ENCODE measurements at places on chromosomes 12 and 14.

DNA sequence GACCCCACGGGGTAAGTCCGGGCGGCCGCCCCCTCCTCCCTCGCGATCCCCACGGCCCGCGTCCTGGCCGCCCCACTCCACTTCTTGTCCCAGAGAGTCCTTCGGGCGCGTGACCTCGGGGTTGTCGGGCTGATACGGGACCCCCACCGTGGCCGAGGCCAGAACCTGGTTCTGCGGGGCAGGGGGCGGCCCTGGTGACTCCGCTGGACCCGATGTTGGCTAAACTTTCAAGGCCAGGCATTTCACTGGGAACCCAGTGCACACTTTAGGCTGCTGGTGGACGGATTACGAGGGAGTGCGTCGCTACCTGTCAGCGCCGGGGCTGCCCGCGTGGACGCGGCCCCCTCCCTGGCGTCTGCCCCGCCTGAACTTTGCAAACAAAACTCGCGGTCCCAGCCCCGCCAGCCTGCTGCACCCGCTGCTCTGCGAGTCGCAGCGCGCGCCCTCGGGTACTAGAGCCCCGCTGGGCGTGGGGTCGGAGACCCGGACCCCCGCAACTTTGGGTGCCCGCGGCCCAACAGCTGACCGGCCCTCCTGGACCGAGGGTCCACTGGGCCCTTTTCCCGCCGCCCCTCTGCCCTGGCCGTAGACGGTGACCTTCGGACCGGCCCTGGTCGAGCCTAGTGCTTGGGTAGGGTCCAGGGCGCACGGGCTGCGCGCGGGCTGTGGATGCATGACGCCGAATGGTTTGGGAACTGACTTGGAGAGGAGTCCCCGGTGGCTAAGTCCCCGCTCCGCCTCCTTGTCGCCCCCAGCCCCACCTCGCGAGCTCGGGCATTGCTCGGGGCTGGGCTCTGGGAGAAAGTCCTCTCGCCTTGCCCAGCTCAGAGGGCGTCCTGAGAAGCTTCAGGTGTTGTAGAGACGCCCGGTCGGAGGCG lies 624 bp downstream of the RIN3 start:
- DNase-seq: peak; percentile 53

DNA sequence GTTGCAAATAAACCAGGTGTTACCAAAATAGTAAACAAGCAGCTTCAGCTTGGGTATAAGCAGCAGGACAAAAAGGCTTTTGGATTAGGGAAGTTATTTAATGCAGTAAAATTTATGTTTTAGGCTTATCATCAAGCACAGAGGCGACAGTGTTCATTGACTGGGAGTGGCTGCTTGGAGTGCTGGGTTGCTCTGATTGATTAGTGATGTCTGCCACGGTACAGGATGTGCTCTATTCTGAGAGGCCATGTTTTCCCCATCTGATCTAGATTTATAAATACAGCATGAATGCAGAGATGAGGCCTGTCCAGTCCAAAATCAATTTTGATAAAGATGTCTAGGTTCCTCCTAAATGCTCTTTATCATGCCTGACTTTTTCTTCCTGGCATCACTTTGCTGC lies 83.5 kb downstream of the MAP1LC3B2 start:
- DNase-seq: no peak

DNA sequence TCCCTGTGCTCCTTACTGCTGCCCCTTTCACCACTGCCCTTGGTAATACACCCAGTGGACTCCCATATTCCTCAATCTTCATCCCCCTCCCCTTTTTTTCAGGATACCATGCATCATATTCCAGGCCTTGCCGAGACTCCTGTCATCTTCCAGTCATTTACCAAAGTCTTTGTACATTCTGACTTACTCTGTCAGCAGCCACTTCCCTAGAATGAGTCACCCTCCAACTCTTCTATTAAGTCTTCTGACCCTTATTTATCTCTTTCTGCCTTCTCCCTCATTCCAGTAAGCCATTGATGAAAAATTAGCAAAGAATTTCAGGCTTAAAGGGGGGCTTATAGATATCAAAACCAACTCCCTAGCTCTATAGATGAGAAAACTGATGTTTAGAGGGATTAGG lies 128.0 kb downstream of the STXBP6 start:
- peak; percentile 43 for DNase-seq

GRCh38 chr12:124640056-124640455 lies 72.6 kb upstream of the NCOR2 start:
- DNase-seq: peak; percentile 29

DNA sequence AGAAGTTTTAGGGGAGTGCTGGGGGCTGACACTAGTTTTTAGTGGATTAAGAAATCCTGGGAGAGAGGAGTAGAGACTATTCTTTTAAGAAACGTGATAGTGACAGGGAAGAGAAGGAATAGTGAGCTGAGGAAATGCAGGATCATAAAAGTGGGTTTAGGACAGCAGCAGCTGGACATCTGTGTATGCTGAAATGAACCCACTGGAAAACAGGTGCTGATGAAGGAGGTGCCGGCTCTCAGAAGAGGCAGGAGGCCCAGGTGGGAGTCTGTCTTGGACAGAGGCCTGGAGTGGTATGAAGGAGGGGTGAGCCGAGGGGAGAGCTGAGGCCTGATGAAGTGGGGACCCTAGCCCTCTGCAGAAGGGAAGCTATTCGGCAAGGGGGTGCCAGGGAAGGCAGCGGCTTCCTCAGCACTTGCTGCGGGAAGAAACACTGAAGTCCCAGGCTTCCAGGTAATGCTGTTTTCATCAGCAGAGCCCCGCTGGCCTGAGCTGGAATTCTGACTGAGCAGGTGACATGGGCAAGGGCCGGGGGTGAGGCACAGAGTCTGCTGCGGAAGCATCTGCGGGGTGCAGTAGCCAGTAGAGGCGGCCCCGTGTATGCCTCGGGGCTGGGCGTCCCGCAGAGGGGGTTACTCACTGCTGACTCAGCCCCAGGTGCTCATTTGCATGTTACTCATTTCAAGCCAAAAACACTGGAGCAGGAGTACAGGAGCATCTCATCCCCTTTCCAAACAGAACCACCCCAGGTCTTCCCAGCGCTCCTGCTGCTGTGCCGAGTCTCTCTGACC lies 89.7 kb downstream of the TMCC3 start:
- no peak for DNase-seq

DNA sequence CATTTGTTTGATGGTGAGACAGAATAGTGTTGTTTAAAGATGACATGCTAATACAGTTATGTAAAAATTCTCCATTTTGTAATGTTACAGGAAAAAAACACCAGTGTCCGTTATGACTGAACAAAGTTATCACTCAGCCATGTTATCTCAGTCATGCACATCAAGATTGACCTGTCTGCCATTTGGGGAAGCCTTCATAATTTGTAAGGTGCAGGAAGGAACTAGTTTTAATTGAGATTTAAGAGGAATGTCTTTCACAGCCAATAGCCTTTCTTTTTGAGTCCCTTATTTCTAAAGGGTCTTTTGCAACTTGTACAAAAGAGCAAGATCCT lies 432.2 kb downstream of the RAD51B start:
- no peak for DNase-seq

GRCh38 chr12:1138691-1139090 lies 147.7 kb downstream of the ERC1 start:
- DNase-seq: no peak

GRCh38 chr14:79534703-79535353 lies 676.5 kb downstream of the DIO2 start:
- DNase-seq: no peak

DNA sequence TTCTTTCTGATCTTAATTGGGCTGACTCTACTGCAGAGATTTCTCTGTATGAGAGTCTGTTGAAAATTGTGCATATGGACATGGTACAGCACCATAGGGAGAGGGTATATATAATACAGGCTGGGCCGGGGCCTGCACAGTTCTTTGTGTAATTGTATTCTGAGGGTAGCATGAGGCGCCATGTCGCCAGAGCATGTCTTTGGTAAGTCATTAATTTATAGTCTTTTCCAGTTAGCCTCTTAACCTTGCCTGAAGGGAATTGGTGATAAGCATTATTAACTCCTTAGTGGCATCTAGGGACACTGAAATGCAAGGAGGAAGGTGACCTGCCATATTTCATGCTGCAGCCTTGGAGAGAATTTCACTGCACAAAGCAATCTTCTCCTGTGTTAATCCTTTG lies 569.9 kb downstream of the TMTC2 start:
- no peak for DNase-seq

- DNase-seq: no peak
Observed at GRCh38 chr12:38736821-38737220, 168.6 kb downstream of the CPNE8 start.

- peak; percentile 40 for DNase-seq
Observed at GRCh38 chr12:115402443-115403180, 718.6 kb upstream of the TBX3 start.

DNA sequence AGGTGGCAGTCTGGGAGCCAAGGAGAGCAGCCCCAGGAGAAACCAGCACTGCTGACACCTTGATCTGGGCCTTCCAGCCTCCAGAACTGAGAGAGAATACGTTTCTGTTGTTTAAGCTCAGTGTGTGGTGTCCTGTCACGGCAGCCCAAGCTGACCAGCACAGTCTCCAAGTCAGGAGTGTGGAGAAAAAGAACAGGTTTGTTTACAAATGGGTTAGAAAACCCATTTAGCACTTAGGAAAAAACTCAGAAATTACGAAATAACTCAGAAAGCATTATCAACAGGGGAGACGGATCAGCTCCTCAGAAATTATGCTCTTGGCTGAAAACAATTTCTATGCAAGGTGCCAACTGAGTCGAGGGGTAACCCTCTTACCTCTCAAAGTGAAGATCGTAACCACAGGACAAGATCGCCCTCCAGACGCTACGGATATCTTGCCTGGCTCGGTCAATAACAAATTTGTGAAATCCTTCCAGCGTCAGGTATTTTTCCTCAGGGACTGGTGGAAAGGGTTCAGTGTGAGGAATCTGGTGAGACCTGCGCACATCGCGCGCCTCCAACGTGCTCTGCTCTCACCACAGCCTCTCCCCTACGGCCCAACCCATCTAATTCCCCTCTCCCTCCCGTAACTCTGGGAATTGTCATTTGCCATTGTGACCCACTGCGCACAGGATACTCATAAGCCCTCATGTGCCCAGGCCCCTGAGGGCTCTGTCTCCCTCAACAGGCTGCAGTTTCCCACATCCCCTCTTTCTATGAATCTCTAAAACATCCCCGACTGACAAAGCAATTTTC lies 50.2 kb downstream of the TRAFD1 start:
- DNase-seq: no peak

DNA sequence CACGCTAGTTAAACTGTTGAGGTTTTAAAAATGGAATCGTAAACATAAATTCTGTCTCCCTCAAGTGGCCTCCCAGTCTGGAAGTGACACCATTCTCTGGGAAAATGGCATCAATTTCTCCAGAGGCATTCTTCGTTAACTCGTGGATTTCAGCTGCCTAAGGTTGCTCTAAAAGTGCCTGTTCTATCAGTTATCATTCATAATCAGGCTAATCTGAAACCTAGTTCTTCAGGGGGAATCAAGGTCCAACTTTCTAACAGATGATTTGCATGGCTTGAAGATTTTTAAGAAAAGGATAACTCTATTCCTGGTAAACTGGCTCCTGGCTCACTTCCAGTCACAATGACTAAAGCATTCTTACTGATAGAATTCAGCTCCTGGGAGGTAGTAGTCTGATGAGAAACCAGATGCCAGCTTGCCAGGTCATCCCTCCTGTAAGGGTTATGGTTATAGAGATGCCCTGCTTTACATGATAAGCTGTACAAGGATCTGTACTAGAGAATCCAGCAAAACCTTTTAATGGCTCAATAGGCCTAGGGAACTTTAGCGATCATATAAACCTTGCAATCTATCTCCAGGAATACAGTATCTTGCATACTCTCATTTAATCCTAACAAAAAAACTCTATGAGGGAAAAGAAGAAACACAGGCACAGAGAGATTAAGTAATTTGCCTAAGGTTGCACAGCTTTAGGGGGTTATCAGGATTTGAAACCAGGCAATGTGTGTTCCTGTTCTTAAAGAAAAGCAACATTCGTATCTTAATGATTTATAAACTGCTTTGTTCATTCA lies 1.5 kb downstream of the L3HYPDH start:
- peak; percentile 64 for DNase-seq

DNA sequence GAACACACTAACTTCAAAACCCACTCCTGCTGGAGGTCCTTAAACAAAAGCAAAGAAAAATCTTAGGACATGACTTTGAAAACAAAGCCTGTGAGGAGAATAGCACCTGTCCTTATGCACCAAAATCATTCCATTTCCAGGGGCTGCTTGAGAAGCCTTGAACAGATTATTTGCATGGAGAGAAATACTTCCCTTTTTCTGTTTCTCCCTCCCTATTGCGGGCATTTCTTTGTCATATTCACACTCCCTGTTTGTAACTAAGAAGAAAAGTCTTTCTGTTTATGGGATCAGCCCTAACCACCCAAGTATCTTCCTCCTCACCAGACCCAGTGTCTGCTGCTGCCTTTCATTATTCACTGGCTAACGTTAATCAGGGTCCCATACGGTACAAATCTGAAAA lies 218.8 kb downstream of the DPF3 start:
- no peak for DNase-seq

DNA sequence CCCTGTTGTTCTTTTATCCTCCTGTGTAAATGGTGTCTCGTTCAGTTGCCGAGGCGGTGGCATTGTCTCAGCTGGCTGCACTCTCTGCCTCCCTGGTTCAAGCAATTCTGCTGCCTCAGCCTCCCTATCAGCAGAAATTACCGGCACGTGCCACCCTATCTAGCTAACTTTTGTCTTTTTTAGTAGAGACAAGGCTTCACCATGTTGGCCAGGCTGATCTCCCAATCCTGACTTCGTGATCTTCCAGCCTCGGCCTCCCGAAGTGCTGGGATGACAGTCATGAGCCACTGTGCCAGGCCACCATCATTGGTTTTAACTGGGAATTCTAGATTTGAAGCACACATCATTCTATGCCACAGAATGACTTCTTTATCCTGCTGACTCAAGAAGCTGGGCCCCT lies 175.3 kb upstream of the ALG10B start:
- DNase-seq: no peak

- peak; percentile 91 for DNase-seq
Observed at GRCh38 chr12:124837958-124838803, 25.5 kb downstream of the SCARB1 start.

DNA sequence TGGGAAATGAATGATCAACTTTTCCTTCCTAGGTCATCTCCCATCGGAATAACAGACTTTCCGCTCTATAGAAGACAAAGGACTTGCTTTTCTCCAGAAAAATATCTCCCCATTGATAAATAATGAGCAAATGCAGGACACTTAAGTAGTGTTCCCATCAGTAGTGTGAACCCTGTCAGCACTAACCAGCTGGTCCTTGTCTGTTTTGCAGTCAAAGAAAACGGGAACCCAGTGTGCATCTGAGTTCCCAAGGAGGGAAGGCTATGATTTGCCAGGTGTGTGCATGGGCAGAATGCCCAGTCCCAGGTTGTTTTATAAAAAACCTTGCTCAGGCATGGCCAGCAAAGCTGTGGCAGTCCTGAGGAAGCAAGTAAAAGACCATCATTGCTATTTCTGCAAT lies 256.5 kb upstream of the HMGA2 start:
- DNase-seq: no peak

DNA sequence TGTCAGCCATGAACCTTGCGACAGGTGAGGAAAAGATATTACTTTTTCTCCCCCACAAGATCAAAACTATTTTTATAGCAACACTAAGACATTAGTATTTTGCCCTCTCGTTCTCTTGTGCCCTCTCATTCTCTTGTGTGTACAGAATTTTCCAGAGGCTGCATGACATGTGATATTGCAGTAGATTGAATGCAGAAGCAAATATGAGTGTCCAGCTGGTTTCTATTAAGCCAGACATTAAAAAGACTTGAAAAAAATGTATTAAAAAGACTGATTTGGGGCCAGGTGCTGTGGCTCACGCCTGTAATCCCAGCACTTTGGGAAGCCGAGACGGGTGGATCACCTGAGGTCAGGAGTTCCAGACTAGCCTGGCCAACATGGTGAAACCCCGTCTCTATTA lies 63.7 kb upstream of the ZFP36L1 start:
- no peak for DNase-seq

Measured in GM03348 (cell line).